B cell (primary cell): ENCODE measurements at places on chromosomes 13 and 19. TPM values are rescaled to one million over a fixed set of nuclear protein-coding genes. Genes with fewer than 3 reads are reported as not detected.

DNA sequence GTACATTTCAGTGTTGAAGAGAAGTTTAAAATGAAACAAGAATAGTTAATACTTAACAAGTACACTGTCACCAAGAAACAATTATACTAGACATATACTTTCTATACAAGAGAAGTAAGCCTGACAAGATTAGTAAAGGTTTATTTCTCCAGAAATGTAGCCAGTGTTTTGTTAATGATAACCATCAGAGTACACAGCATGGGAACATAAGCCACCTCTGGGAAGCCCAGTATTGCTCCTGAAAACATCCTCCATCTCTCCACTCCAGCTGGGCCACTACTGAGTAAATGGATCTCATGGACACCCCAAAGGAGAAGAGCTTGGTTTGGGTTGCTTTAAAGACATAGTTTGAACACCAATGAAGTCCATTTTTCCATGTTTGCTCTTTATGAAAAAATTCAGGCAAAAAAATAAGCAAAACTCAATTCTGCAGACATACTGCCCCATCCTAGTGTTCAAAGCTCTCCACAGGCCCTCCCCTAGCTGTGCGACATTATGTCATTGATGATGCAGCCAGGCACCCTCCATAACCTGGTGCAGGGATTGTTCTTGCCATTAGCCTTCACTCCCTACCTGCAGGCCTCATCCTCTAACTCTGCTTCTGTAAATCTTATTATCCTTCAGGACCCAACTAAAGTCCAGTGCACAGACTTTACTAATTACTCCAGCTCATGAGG is 61.9 kb downstream of the LHFPL6 start:
- H3K4me3 ChIP-seq = no peak overlapping the region
- H3K36me3 ChIP-seq = no peaks in the 10 kb centered on the region
- DNase-seq = no peak
- no peaks in the 10 kb centered on the region for H3K4me1 ChIP-seq
- no peaks in the 10 kb centered on the region for H3K27me3 ChIP-seq

DNA sequence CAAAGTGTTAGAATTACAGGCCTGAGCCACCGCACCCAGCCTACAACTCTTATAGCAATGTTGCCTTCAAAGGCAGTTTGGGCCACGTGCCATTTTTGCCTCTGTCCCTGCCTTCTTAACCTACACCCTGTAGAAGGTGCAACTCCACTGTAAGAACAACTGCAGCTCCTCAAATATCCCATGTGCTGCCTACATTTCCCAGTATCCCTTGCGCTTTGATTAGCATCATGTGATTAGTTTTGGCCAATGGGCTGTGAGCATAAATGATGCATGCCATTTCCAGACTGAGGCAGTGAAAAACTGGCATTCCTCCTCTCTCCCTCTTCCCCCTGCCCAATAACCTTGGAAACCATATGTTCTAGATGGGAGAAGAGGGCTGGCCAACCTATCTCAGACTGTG is 75.2 kb upstream of the MRI1 start:
- H3K4me1 ChIP-seq = peaks cover 3% of the 10 kb centered on the region
- no peak overlapping the region for H3K27ac ChIP-seq
- H3K4me3 ChIP-seq = no peak overlapping the region
- no peaks in the 10 kb centered on the region for H3K27me3 ChIP-seq

GRCh38 chr13:87376081-87376480 is 295.1 kb upstream of the SLITRK5 start:
- H3K27ac ChIP-seq = no peak overlapping the region
- no peaks in the 10 kb centered on the region for H3K27me3 ChIP-seq
- no peaks in the 10 kb centered on the region for H3K4me1 ChIP-seq
- H3K4me3 ChIP-seq = no peak overlapping the region
- no peak for DNase-seq

DNA sequence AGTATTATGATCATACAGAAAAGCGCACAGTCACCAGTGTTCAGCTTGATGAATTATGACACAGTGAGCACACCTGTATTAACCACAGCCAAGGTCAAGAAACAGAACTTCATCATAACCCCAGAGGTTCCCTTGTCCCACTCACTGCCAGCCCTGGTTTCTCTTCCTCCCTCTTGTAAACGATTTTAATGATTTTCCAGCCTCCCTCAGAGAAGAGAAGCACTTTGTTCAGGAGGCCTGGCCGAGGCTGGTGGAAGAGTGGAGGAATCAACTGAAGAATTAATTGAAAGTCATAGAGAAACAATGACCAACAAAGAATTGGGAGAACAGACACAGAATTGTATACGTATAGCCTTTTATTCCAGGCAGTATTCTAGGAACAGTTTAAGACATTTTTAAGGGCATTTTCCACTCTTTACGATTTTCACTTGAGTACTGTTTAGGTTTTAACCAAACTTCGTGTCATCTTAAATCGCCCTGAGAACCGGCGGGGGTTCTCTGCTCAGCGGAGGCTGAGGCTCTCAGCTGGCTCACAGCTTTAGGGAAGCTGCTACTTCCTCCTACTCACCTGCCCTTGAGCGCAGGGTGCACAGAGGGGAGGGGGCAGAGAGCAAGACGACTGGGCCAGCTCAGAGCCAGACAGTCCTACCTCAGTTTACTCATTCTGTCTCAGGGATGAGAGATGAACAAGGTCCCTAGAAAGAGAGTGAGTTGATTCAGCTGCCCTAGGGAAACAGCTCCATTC is 108.6 kb downstream of the AKAP11 start:
- peaks cover 48% of the 10 kb centered on the region for H3K4me1 ChIP-seq
- no peaks in the 10 kb centered on the region for H3K36me3 ChIP-seq
- peak overlapping the region; percentile 30 for H3K4me3 ChIP-seq
- peak; percentile 84 for DNase-seq
- peak overlapping the region; percentile 86 for H3K27ac ChIP-seq
- no peaks in the 10 kb centered on the region for H3K27me3 ChIP-seq

The DAND5 gene
- total RNA-seq = not detected in 2 replicates
